ENCODE measurements at places on chromosomes 4 and X.

DNA sequence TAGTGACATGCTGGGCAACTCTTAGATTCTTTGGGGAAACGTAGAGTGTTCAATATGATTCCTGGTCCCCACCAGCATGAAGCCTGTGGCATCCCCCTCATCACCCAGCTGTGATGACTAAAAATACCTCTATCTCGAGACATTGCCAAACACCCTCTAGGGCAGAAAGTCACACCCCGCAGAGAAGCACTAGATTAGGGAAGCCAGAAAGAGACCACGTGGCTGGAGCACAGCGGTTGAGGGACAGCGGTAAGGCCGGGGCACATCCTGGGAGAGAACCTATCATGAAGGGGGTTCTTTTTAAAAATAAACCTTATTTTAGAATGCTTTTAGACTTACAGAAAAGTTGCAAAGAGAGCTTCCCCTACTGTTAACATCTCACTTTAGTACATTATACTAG, 11.0 kb downstream of the FAT1 start:
- no peaks in the 10 kb centered on the region for H3K4me1 ChIP-seq
- H3K36me3 ChIP-seq = no peaks in the 10 kb centered on the region
- H3K27ac ChIP-seq = no peak overlapping the region
- no peak overlapping the region for H3K4me3 ChIP-seq

DNA sequence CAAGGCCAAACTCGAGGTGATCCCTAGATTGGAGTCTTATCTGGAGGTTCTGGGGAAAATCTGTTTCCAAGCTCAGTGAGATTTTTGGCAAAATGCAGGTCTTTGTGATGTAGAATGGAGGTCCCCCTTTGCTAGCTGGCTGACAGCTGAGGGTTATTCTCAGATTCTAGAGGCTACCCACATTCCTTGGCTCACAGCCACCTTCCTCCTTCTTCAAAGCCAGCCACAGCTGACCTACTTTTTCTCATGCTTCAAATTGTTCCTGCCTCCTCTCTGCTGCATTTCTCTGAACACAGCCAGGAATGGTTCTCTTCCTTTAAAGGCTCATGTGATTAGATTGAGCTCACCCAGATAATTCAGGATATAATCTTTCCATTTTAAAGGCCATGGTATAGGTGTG, 86.9 kb downstream of the VCX3A start:
- H3K36me3 ChIP-seq = no peaks in the 10 kb centered on the region
- H3K4me3 ChIP-seq = no peak overlapping the region
- H3K4me1 ChIP-seq = no peaks in the 10 kb centered on the region

DNA sequence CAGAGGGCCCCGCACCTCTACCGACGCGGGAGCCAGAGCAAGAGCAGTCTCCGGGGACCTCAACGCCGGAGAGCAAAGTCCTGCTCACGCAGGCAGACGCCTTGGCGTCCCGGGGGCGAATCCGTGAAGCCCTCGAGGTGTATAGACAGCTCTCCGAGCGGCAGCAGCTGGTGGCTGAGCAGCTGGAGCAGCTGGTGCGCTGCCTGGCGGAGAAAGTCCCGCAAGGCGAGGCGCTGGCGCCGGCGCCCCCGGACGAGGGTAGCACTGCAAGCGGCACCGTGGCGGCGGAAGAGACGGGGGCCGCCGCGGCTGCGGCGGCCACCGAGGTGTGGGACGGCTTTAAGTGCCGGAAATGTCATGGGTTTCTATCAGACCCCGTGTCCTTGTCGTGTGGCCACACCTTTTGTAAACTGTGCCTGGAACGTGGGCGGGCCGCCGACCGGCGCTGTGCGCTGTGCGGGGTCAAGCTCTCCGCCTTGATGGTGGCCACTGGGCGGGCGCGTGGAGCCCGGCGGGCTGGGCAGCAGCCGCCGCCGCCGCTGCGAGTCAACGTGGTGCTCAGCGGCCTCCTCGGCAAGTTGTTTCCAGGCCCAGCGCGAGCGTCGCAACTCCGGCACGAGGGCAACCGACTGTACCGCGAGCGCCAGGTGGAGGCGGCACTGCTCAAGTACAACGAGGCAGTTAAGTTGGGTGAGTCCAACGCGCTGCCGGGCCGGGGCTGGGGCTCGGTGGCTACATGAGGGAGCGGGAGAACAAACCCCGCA, 672 bp downstream of the LONRF3 start:
- peak overlapping the region; percentile 78 for H3K27ac ChIP-seq
- H3K4me1 ChIP-seq = peaks cover 17% of the 10 kb centered on the region
- peak; percentile 51 for DNase-seq
- peak overlapping the region; percentile 88 for H3K4me3 ChIP-seq
- no peaks in the 10 kb centered on the region for H3K36me3 ChIP-seq

DNA sequence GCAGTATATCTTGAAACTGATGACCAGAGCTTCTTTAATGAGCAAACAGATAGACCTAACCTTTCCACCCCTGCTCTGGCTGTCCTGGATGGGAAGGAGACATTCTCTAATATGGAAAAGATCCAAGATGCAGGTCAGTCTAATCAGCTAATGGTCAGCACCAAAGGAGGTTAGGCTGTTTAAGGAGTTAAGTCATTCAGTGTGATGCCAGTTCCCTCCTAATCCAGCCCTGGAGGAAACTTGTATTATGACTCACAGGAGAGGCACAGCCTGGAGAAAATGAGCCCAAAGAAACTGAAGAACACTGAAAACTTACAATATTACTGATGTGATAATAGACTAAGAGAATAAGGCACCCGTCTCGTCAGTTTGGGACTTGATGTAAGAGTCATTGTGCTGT, 323.0 kb downstream of the HNRNPD start:
- no peak for DNase-seq
- peaks cover 5% of the 10 kb centered on the region for H3K36me3 ChIP-seq
- peaks cover 1% of the 10 kb centered on the region for H3K4me1 ChIP-seq

GRCh38 chr4:6840062-6840976, 57.8 kb downstream of the KIAA0232 start:
- H3K4me3 ChIP-seq = no peak overlapping the region
- no peaks in the 10 kb centered on the region for H3K36me3 ChIP-seq
- H3K27ac ChIP-seq = peak overlapping the region; percentile 17

- H3K4me1 ChIP-seq = peaks cover 7% of the 10 kb centered on the region
- H3K36me3 ChIP-seq = no peaks in the 10 kb centered on the region
- no peak overlapping the region for H3K27ac ChIP-seq
- no peak for DNase-seq
Measured at GRCh38 chr4:124426279-124426678, 286.3 kb downstream of the ANKRD50 start.

- no peaks in the 10 kb centered on the region for H3K36me3 ChIP-seq
- H3K4me1 ChIP-seq = no peaks in the 10 kb centered on the region
- H3K27me3 ChIP-seq = no peaks in the 10 kb centered on the region
Measured at GRCh38 chr4:83019794-83020494, 9.3 kb upstream of the LIN54 start.

DNA sequence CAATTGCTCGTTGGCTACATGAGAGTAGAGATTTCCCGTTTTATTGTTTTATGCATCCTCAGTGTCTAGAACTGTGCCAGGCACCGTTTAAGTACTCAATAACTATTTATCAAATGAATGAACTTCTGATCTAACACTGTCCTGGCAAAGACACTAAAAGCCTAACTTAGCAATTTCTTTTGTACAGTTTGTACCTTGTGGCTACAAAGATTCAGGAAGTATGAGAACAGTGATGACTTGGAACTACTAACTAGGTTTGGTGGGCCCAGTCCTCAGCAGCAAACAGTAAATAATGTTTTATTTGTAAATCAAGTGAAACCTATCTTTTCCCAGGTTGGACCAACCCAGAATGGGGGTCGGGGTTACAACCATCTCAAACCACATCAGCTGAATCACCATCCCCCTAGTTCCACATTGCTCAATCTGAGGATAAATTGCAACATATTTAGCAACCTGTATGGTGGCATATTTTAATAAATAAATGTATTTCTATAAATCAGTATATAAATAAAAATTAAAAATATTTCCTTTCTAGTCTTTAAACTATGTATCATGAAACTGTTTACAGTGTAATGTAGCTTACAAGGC, 12.3 kb upstream of the SCRG1 start:
- no peak overlapping the region for H3K4me3 ChIP-seq
- no peaks in the 10 kb centered on the region for H3K36me3 ChIP-seq
- H3K27ac ChIP-seq = no peak overlapping the region
- H3K4me1 ChIP-seq = no peaks in the 10 kb centered on the region

DNA sequence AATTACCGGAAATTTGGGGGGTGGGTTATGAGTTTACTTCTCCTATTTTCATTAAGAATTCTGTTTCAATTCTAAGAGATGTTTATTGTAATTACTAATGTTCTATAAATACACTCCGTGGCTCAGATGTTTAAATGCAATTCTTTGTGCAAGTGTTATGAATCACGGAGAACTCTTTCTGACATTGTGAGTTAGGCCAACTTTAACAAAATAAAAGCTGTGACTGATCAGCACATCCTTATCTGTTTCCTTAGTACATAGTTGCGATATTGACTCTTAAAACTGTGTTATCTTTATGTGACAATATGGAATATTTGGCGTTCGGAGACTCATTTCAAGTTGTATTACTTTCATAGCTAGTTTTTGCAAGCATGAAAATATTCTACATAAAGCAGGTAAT, 902 bp downstream of the KLHL4 start:
- H3K4me3 ChIP-seq = no peak overlapping the region
- no peaks in the 10 kb centered on the region for H3K27me3 ChIP-seq
- DNase-seq = no peak
- no peaks in the 10 kb centered on the region for H3K4me1 ChIP-seq

- no peak for DNase-seq
- no peak overlapping the region for H3K27ac ChIP-seq
- no peaks in the 10 kb centered on the region for H3K36me3 ChIP-seq
- no peaks in the 10 kb centered on the region for H3K27me3 ChIP-seq
- no peak overlapping the region for H3K4me3 ChIP-seq
- peaks cover 21% of the 10 kb centered on the region for H3K4me1 ChIP-seq
Measured at GRCh38 chrX:39497702-39498265, 600.0 kb downstream of the BCOR start.

GRCh38 chrX:41391606-41392005, 55.5 kb upstream of the NYX start:
- no peaks in the 10 kb centered on the region for H3K4me1 ChIP-seq
- no peak overlapping the region for H3K4me3 ChIP-seq
- H3K36me3 ChIP-seq = no peaks in the 10 kb centered on the region

GRCh38 chr4:118279920-118280432, 72.8 kb downstream of the PRSS12 start:
- peak overlapping the region; percentile 98 for H3K27ac ChIP-seq
- H3K27me3 ChIP-seq = no peaks in the 10 kb centered on the region
- DNase-seq = no peak
- peak overlapping the region; percentile 95 for H3K4me3 ChIP-seq

GRCh38 chr4:76035141-76035540, 729 bp downstream of the CXCL11 start:
- no peak for DNase-seq
- no peaks in the 10 kb centered on the region for H3K36me3 ChIP-seq
- no peaks in the 10 kb centered on the region for H3K4me1 ChIP-seq
- H3K27me3 ChIP-seq = peaks cover 7% of the 10 kb centered on the region
- no peak overlapping the region for H3K27ac ChIP-seq

DNA sequence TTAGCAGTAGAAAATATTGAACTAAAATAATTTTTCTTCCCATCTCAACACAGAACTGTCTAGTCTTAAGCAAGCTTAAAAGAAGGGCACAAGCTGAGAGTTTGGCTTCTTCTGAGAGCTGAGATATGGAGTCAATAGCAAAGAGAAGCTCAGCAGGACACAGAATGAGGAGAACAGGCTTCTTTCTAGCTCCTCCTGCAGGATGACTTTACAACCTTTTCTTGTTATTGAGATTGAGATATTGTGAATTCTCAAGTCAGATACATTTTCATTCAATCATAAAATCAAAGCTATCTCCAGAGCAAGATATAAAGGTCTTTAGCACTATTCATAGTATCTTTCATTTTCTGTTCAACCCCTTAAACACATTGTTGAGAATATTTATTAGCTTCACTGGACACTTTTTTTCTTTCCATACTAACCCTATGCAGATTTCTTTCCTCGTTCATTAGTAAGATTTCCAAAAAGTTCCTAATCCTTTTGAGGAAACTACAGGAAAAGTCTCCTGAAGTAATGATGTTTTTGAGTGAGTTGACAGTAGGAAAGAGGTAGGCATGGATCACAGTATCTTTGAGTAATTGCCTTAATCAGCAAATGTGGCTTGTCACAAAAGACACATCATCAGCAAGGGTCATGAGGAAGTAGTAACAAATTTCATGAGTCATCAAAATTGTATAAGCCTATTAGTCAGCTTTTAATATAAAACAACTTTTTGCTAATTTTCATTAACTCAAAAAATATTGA, 17.8 kb upstream of the CXCL3 start:
- H3K27ac ChIP-seq = no peak overlapping the region
- H3K4me1 ChIP-seq = no peaks in the 10 kb centered on the region
- H3K27me3 ChIP-seq = peaks cover 4% of the 10 kb centered on the region

- no peak for DNase-seq
- H3K27ac ChIP-seq = peak overlapping the region; percentile 2
- H3K4me3 ChIP-seq = no peak overlapping the region
- peaks cover 9% of the 10 kb centered on the region for H3K27me3 ChIP-seq
Measured at GRCh38 chrX:37644381-37645305, 40.9 kb upstream of the XK start.

GRCh38 chrX:19630776-19631707, 115.7 kb upstream of the MAP3K15 start:
- H3K4me1 ChIP-seq = peaks cover 21% of the 10 kb centered on the region
- peaks cover 12% of the 10 kb centered on the region for H3K36me3 ChIP-seq
- H3K27ac ChIP-seq = no peak overlapping the region
- no peak overlapping the region for H3K4me3 ChIP-seq
- H3K27me3 ChIP-seq = no peaks in the 10 kb centered on the region

DNA sequence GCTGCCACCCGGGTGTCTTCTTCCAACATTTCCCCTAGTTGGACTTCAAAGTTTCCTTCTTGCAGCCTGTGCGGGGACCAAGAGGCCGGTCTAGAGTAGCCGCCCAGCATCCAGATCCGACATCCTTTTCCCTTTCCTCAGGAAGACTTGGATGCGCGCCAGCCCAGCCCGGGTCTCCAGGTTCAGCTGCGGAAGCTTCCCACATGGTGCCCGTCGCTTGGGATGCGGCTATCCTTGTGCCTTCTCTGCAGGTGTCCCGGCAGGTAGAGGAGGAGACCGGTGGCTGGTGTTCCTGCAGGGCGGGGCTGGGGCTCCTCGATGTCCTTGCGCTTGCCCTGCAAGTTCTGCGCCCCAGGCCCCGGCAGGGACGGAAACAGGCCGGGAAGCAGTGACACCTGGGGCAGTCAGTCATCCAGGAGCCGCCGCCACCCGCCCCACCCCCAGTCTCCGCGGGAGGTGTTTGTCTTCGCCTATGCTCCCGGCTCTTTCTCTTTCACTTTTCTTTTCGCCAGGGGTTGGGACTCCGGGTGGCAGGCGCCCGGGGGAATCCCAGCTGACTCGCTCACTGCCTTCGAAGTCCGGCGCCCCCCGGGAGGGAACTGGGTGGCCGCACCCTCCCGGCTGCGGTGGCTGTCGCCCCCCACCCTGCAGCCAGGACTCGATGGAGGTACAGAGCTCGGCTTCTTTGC, at the start of gene IL15:
IL15 (plus strand) TSS at position 502 of the 689 bp plus-strand sequence. CDS start 82,882 bp downstream, outside the sequence.
- H3K27me3 ChIP-seq = no peaks in the 10 kb centered on the region
- peak within 1 kb of the TSS; percentile 98 for H3K4me3 ChIP-seq
- H3K4me1 ChIP-seq = peaks cover 48% of the 10 kb centered on the region
- H3K36me3 ChIP-seq = no peaks in the 10 kb centered on the region

- H3K27ac ChIP-seq = peak overlapping the region; percentile 94
- peak overlapping the region; percentile 92 for H3K4me3 ChIP-seq
- no peaks in the 10 kb centered on the region for H3K36me3 ChIP-seq
- peaks cover 48% of the 10 kb centered on the region for H3K4me1 ChIP-seq
- H3K27me3 ChIP-seq = peaks cover 6% of the 10 kb centered on the region
Measured at GRCh38 chr4:7068883-7069282, 1.0 kb upstream of the GRPEL1 start.

GRCh38 chr4:73576381-73576780, 43.9 kb downstream of the RASSF6 start:
- DNase-seq = no peak
- H3K27me3 ChIP-seq = no peaks in the 10 kb centered on the region
- no peak overlapping the region for H3K27ac ChIP-seq
- no peaks in the 10 kb centered on the region for H3K4me1 ChIP-seq
- H3K36me3 ChIP-seq = no peaks in the 10 kb centered on the region
- H3K4me3 ChIP-seq = no peak overlapping the region
